Activated naive CD4-positive, alpha-beta T cell treated with anti-CD3 and anti-CD28 coated beads, Interleukin-2, amount 10 ng/mL, durations not matched to agents 7 days and 5 days (primary cell): ENCODE measurements at places on chromosomes 3 and 15.

GRCh38 chr3:34570916-34571705, 772.7 kb downstream of the PDCD6IP start:
- no peak for DNase-seq

DNA sequence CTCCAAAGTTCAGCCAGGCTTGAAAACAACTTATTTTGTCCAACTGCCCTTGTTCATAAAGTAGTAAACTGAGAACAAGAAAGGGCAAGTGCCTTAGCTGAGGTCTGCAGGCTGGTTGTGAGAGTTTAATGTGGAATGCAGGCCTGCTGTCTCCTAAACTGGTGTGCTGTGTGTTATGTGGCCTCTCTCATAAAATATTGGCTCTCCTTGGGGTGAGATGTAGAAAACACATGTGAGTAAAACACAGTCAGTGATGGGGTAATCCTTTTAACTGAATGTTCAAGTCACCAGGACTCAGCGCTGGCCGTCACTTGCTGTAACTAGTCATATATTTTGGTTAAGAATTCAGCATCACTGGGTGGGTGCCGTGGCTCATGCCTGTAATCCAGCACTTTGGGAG, 7.1 kb upstream of the ST6GAL1 start:
- DNase-seq: no peak

GRCh38 chr3:111152496-111152895, 80.9 kb downstream of the NECTIN3 start:
- no peak for DNase-seq

DNA sequence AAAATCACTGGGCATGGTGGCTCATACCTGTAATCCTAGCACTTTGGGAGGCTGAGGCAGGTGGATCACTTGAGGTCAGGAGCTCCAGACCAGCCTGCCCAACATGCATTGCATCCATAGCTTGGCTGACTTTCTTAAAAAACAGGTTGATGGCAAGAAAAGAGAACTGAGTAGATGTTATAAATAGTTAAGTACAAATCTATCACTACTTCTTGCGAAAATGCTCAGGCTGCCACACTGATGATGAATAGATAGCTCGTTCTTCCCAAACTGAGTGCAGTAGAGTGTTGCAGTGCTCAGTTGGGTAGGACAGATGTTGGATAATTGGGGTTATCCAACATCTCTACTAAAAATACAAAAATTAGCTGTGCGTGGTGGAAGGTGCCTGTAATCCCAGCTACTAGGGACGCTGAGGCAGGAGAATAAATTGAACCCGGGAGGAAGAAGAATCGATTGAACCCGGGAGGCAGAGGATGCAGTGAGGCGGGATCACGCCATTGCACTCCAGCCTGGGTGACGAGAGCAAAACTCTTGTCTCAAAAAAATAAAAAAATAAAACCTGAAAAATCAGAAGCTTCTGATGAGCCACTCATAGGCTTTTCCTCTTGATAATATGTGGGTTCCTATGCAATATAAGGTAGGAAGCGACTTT, 1.2 kb downstream of the BTLA start:
- no peak for DNase-seq

DNA sequence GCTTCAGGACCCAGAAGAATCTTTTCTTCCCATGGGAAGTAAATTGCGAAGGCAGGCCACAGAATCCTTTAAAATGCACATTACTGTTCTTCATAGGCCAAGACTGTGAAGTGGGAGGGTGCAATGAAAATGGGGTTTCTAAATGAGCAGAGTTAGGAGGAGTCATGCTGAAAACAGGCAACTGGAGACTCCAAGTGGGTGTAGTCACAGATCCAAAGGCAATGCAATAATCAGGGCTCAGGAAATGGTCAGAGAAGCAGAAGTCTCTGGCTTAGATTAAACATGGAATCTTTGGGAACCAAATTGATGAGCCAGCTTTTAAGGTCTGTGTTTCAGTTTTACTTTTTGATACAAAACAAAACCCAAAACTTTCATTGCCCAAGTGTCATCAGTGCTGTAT, 37.6 kb downstream of the HHLA2 start:
- no peak for DNase-seq

GRCh38 chr3:46116996-46117395, 89.7 kb upstream of the XCR1 start:
- DNase-seq: no peak

DNA sequence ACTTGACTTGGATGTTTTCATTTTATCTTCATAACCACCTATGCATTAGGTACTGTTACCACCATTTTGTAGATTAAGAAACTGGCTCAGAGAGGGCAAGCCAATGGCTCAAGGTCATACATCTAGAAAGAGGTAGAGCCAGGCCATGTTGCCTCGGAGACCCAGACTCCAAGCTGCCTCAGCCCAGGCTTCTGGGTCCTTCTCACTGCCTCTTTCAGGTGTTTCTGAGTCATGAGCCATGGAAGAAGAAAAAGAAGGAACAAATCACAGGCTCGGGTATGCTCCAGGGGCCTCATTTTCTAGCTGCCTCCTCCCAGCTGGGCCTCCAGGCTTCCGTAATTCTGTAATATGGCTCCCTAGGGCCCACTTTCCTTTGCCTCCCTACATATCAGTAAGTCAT, 226.5 kb upstream of the TOPAZ1 start:
- no peak for DNase-seq

DNA sequence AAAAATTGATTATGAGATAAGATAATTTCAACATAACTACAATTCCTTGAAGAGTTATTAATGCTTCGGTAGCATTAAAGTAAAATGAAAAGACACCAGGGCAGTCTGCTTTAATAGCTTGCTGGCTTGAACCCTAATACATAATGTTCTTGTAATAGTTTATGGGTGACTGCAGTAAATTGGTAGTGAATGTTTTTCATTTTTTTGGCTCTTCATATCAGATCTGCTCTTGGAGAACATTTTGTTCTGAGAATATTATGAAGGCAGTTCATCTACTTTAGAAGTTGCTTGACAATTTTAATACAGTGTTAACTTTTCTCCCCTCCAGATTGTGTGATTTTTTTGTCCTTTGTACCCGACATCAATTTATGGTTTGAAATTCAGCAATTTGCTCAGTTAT, 128.4 kb downstream of the ZBTB20 start:
- DNase-seq: no peak

GRCh38 chr15:47788685-47789084, 71.4 kb downstream of the SEMA6D start:
- DNase-seq: no peak

DNA sequence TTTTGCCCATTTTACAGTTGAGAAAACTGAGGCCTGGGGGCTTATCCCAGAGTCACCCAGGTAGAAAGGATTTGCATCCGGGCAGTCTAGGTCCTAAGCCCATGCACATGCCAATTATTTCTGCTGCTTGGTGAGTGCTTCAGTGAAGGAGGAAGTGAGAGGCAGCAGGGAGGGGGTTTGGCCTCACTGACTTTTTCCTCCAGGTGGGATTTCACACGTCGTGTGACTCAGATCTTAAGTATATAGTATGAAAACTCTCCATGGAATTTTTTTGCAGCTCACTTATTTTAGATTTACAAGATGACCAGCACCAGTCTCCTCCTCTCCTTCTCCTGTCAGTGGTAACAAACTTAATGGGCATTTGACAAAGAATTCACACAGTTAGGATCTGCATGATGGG, 4.6 kb downstream of the ITGA11 start:
- no peak for DNase-seq

- DNase-seq: no peak
Observed at GRCh38 chr3:44845528-44846520, 15.9 kb upstream of the TMEM42 start.
